Activated CD4-positive, alpha-beta memory T cell treated with anti-CD3 and anti-CD28 coated beads for 36 hours (primary cell): ENCODE measurements at places on chromosomes 3 and 15. TPM values are rescaled to one million over a fixed set of nuclear protein-coding genes. Genes with fewer than 3 reads are reported as not detected.

DNA sequence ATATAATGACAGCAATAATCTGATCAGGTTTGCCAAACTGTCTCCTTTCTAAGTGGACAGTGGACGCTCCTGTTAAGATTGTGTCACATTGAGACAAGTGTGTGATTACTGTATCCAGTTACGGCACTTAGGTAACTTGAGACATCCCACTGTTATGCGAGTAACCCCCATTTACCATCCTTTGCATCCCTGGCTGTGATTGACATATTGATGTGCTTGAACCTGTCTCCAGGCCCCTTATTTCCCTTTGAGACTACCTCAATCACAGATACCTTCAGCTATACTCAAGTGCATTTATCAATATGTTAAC, 785.2 kb downstream of the NR2F2 start:
- no peak for DNase-seq

DNA sequence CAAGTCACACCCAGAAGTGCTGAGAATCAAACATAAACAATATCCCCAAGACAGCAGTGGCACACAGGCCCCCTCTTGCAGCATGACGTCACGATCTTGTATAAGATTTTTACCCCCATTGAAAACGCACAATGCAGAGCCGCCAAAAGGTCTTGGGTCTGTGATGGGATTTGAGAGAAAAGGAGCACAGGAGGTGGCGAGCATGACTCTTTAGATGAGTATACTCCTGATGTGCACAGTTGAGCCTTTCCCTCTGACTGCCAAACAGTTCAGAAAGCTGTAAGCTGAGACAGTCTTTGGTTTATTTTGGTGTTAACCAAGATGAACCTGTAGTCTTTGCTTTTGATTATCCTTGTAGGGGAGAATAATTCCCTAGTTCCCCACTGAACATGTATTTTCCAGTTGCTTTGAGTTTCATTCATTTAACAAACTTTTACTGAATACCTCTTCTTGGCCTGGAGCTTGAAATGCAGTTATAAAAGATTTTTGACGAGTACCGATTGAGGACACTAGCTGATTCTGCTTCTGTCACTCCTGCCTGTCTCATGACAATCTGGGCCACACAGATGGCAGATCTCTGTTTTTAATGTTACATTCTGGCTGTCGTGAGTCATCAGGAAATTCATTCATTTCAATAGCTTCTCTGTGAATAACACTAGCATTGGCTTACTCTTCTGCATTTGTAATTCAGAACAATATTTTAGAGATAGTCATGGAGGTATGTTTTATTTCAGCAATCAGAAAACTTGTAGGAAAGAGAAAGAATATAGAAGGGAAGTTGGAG, 28.9 kb downstream of the CFAP91 start:
- DNase-seq, result no peak

DNA sequence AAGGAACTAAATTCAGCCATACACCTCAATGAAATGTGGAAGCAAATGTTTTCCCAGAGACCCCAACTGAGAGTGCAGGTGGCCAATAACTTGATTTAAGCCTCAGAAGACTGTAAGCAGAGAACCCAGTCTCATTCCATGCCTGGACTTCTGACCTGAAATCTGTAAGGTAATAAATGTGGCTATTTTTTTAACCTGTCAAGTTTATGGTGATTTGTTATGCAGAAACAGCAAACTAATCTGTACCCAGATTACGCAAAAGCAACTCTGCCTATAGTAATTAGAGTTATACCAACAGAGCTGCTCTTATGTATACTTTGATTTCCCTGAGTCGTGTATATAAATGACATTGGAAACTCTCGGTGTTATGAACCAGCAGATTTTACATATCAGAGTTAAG, 534.0 kb upstream of the NAALADL2 start:
- no peak for DNase-seq

DNA sequence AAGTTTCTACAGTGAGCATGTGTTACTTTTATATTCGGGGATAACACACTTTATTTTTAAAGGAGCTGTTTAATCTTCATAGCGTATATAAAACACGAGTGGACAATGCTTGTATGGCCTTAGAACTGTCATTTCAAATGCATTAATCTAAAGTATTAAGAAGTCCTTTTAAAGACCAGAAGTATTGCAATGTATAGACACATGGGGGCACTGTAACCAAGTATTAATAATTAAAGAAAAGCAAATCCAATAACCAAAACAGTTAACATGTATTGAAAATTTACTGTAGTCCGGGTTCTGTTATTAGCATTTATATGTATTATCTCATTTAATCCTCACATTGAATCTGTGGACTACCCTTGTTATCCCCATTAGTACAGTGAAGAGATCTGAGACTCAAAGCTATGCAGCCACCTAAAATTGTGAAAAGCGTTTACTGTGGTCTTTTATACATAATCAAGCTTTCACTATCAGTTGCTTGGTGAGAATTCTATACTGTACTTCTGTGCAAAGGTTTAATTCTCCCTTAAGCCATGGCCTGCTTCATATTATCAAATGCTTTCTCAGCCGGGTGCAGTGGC, 10.1 kb downstream of the ARL14 start:
- DNase-seq, result no peak

The TLE3 gene
- total RNA-seq, result 95.1 TPM

GRCh38 chr3:7669641-7670040, 808.7 kb downstream of the GRM7 start:
- no peak for DNase-seq

DNA sequence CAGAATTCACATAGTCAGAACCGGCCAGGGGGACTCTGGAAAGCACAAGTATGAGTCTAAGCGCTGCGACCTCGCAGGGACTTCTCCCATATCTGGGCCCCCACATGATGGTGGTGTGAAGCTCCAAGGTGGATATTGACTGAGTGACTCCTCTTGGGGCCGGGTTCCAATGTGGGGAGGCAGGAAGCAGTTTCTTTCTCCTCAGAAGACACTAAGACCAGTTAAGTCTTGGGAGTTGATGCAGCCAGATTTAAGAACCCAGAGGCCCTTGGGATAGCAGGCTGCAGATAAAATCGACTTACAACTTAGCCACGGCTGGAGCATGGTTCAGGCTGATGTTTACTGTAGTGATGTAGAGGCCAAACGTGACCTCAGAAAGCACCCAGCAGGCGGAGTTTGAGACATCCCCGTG, 55.4 kb upstream of the KLF13 start:
- DNase-seq, result peak; percentile 8

DNA sequence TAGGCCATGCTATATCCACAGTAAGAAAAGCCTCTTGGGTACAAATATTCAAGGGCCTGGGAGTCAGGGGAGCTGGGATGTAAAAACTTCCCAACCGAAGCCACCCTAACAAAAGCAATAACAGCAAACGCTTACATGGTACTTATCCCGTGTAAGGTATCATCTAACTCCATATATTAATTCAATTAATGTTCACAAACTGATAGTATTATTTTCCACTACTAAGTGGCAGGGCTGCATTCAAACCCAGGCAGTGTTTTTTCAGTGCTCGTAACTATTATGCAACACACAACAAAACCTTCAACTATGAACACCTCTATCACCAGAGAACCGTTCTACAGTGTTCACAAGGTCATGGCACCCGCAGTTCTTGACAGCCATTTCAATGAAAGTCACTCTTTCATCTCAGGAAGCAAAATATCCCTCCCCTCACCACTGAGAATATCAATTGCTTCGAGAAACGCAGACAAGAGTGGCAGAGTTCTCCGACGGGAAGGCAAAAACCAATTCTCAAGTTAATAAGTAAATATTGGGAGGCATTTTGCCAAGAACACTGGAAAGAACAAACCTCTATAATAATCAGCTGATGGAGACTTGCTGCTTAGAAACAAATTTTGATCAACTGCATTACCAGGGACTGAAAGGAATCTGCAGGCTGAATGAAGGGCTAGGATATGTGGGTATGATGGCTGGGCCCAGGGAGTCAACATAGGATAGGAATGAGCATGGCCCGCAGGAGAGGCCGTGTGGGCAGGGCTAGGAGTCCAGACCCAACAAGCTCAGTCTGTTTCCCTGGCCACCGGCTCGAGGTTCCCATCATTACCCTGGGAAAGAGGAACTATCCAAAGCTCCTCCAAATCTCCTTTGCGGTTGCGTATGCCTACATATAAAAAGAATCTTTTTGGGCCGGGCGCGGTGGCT, 72.3 kb downstream of the XXYLT1 start:
- no peak for DNase-seq

DNA sequence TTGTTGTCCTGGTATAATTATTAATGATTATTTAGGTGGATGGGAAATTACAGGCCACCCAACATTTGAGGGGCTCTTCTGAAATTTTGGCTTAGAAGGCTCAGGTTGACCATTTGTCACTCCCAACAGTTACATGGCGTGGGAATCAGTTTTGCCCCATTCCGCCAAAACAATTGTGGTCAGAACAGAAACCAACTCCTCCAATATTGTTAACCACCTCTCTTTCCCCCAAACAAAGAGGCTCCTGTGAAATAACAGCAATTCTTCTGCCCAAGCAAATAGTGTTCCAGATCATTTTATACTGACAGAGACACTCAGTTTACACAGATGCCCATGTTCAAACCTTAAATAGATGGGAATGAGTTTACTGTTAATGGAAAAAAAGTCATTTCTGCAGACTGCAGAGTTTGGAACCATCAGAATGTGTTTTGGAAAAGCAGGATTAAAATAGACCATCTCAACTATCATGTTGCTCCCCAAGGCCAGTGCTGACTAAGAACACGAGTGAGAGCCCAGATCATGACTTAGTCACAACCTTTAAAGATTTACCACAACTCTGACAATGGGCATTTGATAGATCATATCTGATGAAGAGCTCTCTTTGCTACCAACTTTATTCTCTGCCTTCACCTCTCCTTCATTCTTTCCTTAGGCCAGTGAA, 102.1 kb downstream of the DUT start:
- DNase-seq, result no peak

DNA sequence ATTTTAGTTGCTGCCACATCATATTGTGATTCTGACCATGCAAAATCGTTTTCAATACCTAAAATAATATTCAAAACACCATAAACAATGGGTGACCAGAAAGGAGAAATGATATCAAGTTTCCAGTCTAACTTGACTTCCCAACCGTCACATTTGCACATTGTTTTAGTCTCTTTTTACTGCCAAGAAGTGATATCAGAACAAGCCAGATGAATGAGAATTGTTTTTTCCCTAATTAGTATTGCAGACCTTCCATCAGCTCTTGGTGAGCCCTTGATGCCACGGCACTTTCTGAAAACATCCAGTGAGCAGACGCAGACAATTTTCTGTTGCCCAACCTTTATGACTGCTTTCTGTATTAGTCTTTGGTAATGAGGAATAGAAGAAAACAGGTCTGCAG, 62.5 kb downstream of the SPATA16 start:
- no peak for DNase-seq

DNA sequence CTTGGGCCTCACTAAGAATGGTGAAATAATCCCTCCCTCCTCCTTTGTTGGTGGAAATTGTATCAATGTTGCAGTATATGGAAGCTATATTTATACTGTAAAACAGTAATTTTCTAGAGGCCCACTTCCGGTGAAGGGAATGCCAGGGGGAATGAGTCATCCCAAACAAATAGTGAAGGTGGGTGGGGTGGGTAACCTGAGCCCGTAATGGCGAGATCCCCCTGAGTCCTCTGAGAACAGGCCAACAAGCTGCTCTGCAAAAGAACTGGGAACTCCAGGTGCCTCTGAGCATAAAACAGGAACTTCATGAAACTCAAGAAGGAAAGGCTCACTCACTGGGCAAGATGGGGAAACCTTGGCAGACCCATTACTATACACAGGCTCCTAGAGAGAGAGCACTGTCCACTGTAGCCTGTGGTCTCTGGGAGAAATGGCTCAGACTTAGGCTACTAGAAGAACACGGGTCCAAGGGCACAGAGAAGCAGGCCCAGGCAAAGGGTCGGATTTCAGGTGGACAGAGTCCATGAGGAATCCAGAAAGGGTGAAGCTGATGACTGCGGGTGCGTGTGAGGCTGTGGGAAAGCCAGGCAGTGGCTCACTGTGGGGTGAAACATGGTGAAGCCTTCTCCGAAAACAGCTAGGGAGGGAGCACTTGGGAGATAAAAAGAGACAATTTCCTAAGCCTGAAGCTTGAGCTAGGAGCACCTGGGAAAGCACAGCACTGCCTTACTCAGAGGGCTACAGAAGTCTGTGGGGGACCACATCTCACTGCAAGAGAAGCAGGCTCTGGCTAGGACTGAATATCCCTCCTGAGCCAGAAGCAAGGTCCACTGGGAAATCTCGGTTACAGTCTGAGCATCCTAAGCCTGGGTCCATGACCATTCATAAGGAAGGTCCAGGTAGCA, 19.8 kb downstream of the LARP6 start:
- no peak for DNase-seq

The PAQR5 gene
- total RNA-seq, result 0.10 TPM

- no peak for DNase-seq
Measured at GRCh38 chr3:49623071-49623470, 51.1 kb upstream of the APEH start.

- DNase-seq, result no peak
Measured at GRCh38 chr15:88865498-88866099, 29.7 kb downstream of the HAPLN3 start.

The ZPLD1 gene
- total RNA-seq, result not detected
